Panc1 (cell line): ENCODE measurements at places on chromosomes 1 and 21. TPM values are rescaled to one million over a fixed set of nuclear protein-coding genes. Genes with fewer than 3 reads are reported as not detected.

PCP4L1 gene
- total RNA-seq: not detected

LINGO4 gene
- not detected for total RNA-seq

MPZ gene
- total RNA-seq: not detected

DNAJC28 gene
- total RNA-seq: 1.5 TPM

NBPF10 gene
- total RNA-seq: 2.8 TPM

GBP4 gene
- total RNA-seq: 3.3 TPM
